ENCODE measurements at places on chromosomes 2 and 18. TPM values are rescaled to one million over a fixed set of nuclear protein-coding genes. Genes with fewer than 3 reads are reported as not detected.
A peak's percentile ranks its signal among the peaks of the same experiment; 100 is the strongest.

DNA sequence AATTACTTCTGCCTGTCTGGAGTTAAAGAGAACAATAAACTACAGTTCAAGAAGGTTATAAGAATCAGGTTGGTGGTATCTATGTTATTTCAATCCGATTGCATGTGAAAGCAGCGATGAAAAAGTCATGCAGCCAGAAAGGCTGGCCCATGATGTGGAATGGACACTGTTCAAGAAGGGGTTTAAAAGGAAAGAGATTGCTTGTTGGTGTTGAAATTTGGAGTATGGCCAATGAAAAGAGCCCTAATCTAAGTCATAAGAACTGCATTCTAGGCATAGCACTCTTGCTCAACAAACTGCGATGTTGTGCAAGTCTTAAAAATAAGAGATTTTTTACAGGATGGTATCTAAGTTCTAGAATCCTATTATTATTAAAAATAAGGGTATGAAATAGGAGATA, 61.3 kb downstream of the EFEMP1 start:
- DNase-seq: no peak
- no peaks in the 10 kb centered on the region for H3K4me1 ChIP-seq
- H3K27ac ChIP-seq: no peak overlapping the region
- H3K4me3 ChIP-seq: no peak overlapping the region
- H3K36me3 ChIP-seq: no peaks in the 10 kb centered on the region
- no peaks in the 10 kb centered on the region for H3K27me3 ChIP-seq

DNA sequence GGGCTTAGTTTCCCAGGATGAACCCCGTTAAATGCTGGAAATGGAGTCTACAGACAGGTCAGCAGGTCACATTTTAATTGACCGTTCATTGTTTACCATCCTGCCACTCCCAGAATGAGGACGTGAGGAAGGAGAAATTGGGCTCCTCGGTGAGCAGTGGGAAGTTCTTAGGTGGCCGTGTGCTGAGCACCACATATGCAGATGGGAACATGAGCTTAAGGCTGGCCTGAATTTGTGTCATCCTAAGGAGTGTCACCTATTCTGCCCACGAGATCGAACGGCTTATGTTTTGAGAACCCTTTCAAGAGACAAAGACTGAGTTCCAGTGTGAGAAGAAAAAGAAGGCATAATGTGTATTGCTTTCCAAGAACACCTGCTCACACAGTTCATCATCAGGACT, 234.4 kb upstream of the PXDN start:
- peaks cover 5% of the 10 kb centered on the region for H3K27me3 ChIP-seq
- H3K4me3 ChIP-seq: no peak overlapping the region
- no peak overlapping the region for H3K27ac ChIP-seq

GRCh38 chr18:61606759-61607158, 273.5 kb downstream of the CDH20 start:
- no peak overlapping the region for H3K4me3 ChIP-seq
- H3K36me3 ChIP-seq: no peaks in the 10 kb centered on the region
- no peak for DNase-seq

DNA sequence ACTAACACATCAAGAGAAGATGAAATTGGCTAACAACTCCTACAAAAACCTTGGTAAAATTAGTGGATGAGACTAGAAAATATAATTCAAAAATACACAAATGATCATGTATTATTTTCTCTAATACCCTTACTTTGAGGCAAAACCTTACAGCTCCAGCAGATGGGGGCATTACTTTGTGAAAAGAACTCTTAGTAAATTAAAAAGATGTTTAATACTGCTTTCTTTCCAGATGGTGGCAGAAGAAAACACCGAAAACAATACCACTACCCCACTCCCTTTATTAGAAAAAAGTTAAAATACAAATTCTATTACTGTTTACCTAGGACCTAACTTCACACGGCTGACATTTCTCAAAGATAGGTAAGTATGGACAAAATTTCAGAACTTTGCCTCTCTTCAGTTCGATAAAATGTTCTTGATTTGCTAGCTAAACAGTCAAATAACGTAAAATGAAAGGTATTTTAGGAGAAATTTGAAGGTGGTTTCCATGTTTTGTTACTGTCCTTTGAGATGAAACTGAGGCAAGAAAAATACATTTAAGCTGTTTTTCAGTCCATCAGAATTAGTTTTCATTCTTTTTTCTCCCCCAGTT, 30.6 kb downstream of the ORC4 start:
- peak; percentile 12 for DNase-seq
- H3K27ac ChIP-seq: peak overlapping the region; percentile 64
- no peaks in the 10 kb centered on the region for H3K27me3 ChIP-seq
- peaks cover 6% of the 10 kb centered on the region for H3K4me1 ChIP-seq

CKAP2L gene
- 45.5 TPM for total RNA-seq

- DNase-seq: peak; percentile 66
- no peaks in the 10 kb centered on the region for H3K27me3 ChIP-seq
- H3K4me3 ChIP-seq: peak overlapping the region; percentile 92
- peaks cover 83% of the 10 kb centered on the region for H3K4me1 ChIP-seq
- H3K27ac ChIP-seq: peak overlapping the region; percentile 99
- H3K36me3 ChIP-seq: peaks cover 28% of the 10 kb centered on the region
These were observed 36.8 kb upstream of the WIPF1 start for GRCh38 chr2:174634130-174635014.

HS1BP3 gene
- 10.7 TPM for total RNA-seq

DNA sequence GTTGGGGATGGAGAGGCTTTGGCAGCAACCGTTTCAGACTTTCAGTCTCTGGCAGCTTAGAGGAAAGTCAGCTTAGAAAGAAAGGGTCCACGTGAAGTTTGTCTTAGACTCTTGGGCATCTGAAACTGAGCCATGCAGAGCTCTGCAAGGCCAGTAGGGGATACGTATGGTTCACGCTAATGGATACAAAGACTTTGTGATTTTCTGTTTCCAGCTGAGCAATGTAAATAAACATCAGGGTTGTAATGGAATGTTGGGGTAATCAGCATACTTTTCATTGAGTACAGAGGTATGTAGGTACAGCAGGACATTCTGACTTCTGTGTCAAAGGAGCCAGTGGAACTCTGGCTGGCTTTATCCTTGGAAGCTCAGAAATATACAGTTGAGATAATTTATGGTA, 31.0 kb downstream of the RALB start:
- H3K4me1 ChIP-seq: peaks cover 21% of the 10 kb centered on the region
- H3K27me3 ChIP-seq: no peaks in the 10 kb centered on the region
- no peak overlapping the region for H3K4me3 ChIP-seq
- no peak for DNase-seq
- peaks cover 11% of the 10 kb centered on the region for H3K36me3 ChIP-seq
- H3K27ac ChIP-seq: peak overlapping the region; percentile 26

SATB2 gene
- total RNA-seq: 0.82 TPM

Measured in activated T-cell treated with anti-CD3 and anti-CD28 coated beads, Interleukin-2, amount 50 U/mL, for 72 hours (primary cell).